Fibroblast of skin of right biceps (primary cell): ENCODE measurements at places on chromosomes 2 and 18.
A peak's percentile ranks its signal among the peaks of the same experiment; 100 is the strongest.

DNA sequence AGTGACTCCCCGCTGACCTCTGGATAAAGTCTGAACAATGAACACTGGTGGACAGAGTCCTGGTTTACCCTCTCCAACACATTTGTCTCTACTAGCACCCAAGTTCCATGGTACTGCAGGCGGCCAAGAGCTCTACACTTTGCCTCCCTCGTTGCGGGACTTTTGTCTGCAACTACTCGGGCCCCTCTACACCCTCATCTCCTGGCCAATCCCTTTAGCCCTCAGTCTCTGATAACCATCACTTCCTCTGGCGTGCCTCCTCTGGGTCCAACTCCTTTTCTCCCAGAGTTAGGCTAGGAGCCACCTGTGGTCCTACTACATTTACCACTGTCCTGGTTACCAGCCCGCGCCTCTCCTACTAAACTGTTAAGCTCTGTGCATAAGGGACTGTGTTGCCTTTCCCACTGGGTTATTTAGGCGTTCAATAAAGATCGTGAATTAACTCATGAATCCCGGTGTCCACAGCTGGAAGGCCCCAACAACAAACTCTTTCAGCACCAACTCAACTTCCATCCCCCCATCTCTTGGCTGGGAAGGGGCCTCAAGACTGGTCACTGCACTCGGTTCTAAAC lies 757 bp downstream of the HDHD2 start:
- DNase-seq: peak; percentile 5

DNA sequence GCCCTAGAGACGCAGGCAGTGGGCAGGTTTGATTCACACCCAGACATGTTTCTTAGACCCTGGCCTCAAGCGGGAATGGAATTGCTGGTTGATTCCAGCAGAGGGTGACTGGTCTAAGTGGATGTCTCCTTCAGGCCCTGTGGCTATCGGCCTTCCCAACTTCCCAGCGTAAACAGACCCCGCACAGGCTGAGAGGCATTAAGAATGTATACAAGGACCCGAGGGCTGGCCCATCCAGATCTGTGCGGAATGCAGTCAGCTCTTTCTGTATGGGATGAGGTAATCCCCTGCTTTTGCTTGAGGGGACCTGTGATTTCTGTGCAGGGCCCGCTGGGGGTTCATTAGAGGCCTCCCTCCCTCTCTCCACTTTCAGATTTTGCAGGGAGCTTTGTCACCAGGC lies 6.5 kb downstream of the ACKR3 start:
- DNase-seq: peak; percentile 59

DNA sequence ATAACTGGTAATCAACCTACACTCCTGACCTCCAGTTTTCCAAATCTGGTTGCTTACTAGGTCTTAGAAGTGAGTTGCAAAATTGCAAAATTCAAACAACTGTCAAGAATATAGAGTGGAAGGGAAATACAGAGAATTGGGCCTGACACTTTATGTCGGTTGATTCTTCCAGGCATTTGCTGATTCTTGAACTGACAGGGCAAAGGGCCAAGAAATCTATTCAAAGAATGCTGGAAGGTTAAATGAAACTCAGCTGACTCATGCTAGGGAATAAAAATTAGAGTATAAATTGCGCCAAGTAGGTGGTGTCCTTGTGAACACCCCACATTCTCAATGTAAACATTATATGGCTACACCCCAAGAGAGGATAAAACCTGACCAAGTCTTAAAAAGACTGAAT lies 21.5 kb upstream of the ZSCAN30 start:
- peak; percentile 34 for DNase-seq

GRCh38 chr2:140641163-140641562 lies 1489.7 kb downstream of the LRP1B start:
- DNase-seq: no peak

DNA sequence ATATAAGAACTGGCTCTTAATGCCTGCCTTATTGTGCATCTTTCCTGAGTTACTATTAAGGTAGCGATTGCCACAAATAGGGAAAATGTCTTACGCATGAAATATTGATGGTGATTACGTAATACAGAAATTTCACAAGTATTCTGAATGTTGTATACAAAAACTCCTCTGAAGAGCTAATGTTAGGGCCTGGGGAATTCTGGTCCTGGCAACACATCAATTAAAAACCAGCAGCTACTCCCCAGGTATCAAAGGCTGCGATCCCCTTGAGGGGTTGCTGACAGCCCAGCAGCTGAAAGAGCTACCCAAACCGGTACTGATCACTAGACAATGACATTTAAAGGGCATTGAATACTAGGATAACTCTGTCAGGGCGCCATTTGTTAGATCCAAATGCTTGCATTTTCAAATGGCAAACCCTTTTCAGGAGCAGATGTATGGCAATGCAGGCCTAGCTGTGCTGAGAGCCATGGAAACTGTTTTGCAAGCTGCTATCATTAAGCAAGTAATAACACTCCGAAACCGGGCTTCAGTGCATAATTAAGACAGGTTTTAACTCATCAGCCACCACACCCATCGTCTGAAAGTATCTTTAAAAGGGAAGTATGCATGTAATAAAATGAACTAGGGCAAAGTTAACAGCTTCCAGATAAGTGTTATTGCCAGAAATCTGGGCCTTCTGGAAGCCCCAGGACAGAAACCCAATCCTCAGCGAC lies 78.4 kb downstream of the CLHC1 start:
- no peak for DNase-seq

DNA sequence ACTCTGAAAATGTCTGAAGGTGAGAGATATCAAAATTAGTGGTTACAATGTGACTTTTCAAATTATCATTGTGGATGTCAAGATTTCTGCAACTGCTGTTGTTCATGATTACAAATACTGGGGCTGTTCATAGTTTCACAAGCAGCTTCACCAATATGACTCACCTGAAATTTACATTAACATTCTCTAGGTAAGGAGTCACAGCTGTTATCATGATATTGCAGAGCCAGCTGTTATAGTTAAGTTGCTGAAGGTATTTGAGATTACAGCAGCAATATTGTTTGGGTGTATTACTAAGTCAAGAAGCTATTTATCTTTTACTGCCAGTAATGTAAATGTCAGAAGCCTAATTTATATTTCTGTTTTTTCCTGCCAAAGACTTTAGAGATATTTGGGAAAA lies 140.0 kb downstream of the MC4R start:
- peak; percentile 55 for DNase-seq

DNA sequence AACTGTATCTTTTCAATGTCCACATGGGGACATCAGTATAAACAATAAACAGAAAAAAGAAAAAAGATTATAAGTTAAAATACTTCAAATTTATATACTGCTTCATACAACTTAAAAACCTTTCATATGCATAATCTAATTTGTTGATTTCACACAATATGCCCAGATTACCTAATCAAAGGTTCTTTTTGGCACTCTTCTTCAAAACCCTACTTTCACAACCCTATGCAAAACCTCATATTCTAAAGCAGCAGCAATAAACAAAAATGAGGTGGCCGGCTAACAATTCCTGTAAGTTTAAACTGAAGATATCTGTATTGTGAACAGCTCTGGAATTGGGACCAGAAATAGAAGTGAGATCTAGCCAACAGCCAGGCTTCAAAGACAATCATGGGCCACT lies 28.6 kb downstream of the STK17B start:
- no peak for DNase-seq

GRCh38 chr2:46376586-46376985 lies 79.4 kb downstream of the EPAS1 start:
- no peak for DNase-seq

DNA sequence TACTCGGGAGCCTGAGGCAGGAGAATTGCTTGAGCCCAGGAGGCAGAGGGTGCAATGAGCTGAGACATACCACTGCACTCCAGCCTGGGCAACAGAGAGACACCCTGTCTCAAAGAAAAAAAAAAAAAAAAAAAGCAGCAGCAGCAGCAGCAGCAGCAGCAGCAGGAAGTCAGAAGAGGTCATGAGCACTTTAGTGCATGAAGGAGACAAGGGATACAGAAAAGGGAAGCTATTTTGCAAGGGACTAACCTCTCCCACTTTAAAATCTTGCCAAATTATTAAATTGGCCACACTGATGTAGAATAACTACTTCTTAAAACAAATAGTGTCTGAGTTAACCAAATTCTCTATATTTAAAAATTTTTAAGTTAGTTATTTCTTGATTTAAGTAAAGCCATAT lies 113.4 kb upstream of the PDE1A start:
- DNase-seq: no peak

GRCh38 chr2:70381821-70382220 lies 80.0 kb upstream of the FAM136A start:
- DNase-seq: peak; percentile 38

DNA sequence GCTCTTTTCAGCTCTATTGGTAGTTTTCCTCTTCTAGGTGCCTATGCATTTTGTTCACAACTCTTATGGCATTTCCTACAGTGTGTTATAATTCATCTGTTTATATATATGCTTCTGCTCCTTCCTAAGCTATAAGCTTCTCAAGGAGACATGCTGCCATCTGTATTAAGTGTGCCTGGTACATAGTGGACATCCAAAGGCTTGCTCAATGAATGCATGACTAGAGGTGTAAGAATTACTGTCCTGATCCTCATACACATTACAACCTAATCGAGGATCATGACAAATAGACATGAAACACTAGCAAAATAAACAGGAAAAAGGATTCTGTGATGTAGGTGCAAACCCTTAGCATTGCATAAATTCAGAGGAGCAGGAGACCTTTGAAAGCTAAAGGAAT lies 50.2 kb downstream of the CDC42EP3 start:
- DNase-seq: no peak

DNA sequence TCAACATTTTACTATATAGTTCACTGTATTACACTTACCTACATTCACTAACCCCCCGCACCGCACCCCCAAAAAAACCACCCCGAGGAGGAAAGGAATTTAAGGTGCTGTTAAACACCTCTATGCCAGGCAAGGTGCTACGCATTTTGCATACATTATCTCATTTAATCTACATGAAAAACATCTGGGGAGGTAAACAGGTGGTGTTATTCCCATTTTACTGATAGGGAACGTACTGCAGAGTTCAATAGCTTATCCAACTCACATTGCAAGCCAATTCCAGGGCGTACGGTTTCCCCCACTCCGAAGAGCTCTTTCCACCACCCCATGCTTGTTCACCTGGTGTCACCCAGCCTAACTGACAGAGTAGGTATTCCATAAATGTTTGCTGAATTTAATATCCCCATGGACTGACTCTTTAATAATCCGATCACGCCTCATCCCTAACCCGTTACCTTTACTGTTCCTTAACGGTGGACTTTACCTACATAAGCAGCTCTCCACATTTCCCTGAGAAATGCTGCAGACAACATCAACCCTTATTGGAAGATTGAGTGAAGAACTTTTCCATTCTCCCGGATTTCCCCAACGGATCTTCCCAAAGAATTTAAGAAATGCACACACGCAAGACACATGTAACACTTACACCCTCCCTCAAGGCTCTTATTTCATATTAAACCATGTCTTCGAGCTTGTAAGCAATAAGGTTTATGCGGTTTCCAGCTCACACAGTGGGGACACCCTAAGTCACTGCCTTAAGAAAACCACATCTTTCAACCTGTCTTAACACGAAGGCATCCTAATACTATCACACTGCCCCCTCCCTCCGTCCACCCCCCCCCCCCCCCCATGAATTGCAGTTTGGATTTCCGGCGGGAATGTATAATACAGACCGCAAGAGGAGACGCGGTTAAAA lies 1.2 kb downstream of the RAPH1 start:
- DNase-seq: peak; percentile 78

GRCh38 chr2:37669446-37669845 lies 2.0 kb downstream of the CDC42EP3 start:
- DNase-seq: no peak

- peak; percentile 11 for DNase-seq
These were observed 443 bp downstream of the CPSF3 start for GRCh38 chr2:9423922-9424272.

GRCh38 chr2:55078956-55079355 lies 28.7 kb upstream of the RTN4 start:
- no peak for DNase-seq

- no peak for DNase-seq
These were observed 1.9 kb upstream of the CYP27A1 start for GRCh38 chr2:218780046-218780445.

DNA sequence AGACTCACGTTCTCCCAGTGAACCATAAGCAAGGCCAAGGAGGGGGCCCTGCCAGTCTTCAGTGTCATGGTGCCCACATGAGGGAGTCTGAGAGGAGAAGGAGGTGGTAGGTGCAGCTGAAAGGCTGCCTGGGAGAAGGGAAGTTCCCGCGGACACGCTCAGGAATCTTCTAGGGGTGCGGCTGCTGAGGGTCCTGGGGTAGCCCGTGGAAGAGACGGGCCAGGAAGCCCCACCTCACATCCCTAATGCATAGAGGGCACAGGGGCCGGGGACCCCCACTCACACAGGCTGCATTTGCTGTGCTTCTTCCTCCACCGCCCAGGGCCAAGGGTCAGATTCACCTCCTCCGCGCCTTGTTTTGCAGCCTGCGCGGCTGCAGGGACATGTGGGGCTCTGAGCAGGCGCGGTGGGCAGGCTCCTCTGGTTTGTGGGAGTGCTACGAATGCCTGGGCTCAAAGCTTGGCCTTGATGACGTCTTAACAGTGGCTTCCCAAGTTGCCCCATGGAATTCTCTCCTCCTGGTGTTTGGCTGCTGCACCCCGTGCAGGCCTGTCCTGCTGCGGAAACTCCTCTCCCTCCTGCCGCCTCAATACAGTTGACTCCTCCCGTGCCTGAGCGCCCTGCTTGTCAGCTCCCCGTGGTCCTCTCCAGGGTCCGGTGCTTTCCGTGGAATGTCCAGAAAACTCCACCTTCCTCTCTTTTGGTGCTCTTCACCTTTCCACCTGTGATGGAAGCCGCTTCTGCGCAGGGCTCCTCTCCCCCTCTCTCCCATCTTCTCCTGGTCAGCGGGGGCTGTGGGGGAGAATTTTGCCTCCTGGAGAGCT lies 95.7 kb downstream of the VAPA start:
- DNase-seq: no peak

DNA sequence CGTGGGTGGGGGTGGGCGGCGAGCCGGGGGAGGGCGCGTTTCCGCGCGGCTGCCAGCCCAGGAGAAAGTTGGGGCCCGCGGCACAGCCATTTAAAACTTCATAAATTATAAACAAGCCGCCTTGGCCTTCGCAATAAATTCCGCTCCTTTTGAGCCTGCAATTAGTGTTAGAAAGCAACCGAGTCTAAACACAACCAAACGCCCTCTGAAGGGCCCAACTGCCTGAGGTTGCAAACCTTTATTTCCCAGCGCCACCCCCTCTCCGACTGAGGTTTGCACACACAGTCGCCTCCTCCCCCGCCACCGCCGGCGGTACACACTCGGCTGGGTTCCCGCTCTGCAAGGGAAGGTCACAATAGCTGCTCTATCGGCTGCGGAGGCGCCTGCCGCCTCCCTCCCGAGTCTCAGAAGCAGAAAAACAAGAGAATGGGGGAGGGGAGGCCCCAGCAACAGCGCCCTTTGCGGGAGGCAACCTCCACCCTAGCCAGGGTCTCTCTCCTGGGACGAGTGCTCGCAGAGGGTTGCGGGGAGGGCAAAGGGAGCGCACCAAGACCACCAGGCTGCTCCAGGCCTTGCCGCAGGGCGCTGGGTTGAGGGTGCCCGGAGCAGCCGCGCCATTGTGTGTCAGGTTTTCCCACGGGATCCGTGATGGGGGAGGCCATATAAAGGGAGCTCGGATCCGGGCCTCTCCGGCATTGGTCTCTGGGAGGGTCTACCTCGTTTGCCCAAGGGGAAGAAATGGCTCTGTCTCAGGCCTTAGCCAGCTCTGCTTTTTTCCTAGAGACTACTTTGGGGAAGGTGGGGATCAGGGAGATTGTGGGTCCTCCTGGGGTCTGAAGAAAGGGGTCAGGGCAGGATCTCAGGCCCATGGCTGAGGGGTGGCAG lies 13.4 kb upstream of the HOXD1 start:
- peak; percentile 74 for DNase-seq
